ENCODE measurements at places on chromosomes 13 and 19.

DNA sequence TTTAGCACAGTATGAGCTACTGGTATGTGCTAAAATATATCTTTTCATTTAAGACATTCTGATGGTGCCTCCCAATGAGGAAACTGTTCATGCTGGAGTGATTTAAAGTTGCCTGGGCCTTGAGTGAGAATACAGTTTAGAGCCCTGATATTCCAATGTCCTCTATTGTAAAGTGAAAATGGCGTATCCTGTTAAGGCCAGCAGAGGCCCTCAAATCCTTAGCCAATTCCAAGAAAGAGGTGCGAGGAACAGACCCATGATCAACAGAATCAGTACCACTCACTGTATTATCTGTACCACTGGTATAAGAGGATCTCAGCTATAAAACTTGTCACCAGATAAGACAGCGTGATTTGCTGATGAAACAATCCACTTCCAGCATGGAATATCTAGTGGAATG lies 273.1 kb upstream of the SLITRK5 start:
- no peak for DNase-seq

DNA sequence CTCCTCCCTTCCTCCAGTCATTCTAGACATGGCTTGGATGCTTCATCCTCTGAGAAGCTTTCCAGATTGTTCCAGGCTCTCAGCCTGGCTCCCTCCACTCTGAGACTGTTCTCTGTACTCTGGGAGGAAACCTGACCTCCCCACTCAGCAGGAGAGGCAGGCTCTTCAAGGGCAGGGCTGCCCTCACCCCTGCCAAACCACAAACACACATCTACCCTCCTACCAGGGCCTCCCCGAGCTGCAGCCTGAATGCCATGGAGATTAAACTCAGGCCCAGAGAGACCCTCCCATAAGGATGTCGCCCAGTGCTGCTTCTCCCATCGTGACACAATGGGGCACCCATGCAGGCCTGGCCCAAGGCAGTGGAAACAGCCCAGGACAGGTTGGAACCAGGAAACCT lies 16.2 kb downstream of the NUMBL start:
- no peak for DNase-seq

- DNase-seq: no peak
Measured at GRCh38 chr19:31370216-31370615, 21.0 kb upstream of the TSHZ3 start.

- peak; percentile 48 for DNase-seq
Measured at GRCh38 chr19:49895566-49896297, 955 bp downstream of the IL4I1 start.

DNA sequence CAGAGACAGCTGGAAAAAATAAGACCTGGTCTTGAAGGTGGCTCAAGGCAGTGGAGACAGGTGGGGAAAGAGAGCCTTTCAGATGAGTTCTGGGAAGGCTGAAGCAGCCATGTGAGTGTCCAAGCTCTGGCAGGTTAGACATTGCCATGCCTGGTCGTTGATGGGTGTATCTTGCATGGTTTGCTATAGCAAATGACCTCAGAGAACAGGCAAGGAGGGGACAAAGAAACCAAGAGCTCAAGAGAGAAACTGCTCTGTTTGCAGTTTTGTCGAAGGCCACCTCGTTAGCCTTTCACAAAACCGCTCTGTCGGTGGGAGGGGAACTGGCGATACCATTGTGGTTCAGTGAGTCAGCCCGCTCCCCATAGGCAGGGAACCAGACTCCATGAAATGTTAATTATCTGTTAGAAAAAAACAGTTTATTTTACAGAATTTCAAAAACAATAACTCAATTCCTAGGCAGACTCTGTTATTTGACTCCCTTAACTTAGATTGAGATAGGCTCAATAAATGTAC lies 82.8 kb upstream of the ARGLU1 start:
- no peak for DNase-seq

DNA sequence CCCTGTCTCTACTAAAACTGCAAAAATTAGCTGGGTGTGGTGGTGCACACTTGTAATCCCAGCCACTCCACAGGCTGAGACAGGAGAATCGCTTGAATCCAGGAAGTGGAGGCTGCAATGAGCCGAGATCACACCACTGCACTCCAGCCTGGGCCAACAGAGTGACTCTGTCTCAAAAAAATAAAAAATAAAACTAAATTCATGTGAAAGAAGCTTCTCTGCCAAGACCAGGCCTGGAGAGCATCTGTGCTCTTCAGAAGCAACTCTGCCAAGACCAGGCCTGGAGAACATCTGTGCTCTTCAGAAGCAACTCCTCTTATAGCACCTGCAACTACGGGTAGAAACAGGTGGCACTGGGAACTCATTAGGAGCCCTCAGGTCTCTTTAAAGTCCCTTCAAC lies 37.7 kb downstream of the CRYL1 start:
- DNase-seq: no peak

GRCh38 chr19:57437931-57438330 lies 2.8 kb downstream of the ZNF749 start:
- DNase-seq: no peak

DNA sequence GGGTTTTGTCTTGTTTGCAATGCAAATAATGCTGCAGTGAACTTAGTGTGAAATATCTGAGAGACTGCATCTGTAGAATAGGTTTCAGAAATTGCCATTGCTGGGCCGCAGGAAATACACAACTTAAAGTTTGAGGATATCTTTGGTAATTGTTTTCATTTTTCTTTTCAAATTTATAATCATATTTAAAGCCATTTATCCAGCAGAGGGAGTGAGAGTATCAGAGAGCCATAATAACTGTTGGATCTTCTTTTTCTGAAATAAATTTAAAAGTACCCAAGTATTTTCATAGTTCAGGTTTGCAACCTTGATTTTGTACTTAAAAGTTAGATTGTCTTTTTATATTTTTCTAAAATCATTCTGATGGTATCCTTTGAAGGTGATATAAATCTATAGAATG lies 99.4 kb downstream of the ZMYM2 start:
- DNase-seq: no peak

DNA sequence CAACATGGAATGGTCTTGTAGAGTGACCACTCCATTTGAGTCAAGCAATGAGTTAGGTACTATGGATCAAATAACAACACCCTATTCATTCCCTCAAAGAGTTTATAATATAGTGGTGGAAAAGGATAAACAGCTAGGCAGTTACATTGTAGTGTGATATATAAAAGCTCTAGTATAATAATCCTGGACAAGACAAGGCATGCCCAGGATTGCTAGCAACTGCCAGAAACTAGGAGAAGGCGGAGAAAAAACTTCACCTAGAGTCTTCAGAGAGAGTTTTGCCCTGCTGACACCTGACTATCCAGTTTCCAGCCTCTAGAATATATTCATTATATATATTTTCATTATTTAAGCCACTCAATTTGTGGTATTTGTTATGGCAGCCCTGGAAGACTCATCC lies 530.6 kb downstream of the KLF12 start:
- no peak for DNase-seq

DNA sequence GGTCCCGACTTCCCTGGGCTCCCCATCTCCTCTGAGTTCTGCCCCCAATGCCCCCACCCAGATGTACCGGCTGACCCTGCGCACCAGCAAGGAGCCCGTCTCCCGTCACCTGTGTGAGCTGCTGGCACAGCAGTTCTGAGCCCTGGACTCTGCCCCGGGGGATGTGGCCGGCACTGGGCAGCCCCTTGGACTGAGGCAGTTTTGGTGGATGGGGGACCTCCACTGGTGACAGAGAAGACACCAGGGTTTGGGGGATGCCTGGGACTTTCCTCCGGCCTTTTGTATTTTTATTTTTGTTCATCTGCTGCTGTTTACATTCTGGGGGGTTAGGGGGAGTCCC lies 6.5 kb downstream of the FUZ start:
- DNase-seq: no peak

- DNase-seq: no peak
Measured at GRCh38 chr19:45469945-45470761, 2.4 kb downstream of the FOSB start.

GRCh38 chr13:48487968-48488367 lies 44.9 kb downstream of the RCBTB2 start:
- no peak for DNase-seq

DNA sequence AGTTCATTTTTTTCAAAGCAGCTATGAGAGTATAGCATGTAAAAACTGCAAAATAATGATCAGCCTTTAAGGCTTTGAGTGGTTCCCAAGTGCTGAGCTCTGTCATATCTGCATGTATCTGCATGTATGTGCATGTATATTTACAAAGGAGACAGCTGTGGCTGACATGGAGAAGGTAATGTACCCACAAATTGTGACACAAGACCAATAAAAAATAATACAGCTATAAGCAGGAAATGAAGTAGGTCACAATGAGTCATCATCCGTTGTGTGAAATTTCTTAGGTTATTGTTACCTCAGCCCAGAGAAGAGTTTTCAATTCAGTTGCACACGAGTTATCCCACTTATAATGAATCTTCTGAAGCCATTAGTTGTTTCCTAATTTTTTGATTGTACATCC lies 60.9 kb upstream of the MED4 start:
- DNase-seq: no peak

DNA sequence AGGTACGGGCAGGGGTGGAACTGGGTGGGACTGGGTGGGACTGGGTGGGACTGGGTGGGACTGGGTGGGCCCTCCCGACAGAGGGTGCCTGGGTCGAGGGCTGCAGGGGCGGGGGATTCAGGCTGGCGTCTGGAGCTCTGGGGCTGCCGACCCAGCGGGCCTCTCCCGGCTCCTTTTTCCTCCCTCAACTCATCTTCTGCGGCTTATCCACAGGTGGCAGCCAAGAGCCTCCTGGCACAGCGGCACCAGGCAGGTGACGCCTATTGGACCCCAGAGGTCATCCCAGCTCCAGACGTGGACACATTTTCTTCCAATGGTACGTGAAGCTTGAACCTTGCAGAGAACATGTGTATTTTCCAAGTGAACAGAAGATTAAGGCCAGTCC lies 533 bp downstream of the ZNF544 start:
- no peak for DNase-seq

GRCh38 chr19:45668342-45668871 lies 386 bp downstream of the GIPR start:
- DNase-seq: peak; percentile 53

GRCh38 chr19:18147396-18147795 lies 5.6 kb upstream of the PIK3R2 start:
- no peak for DNase-seq

GRCh38 chr19:16380314-16380695 lies 55.7 kb downstream of the KLF2 start:
- DNase-seq: no peak

GRCh38 chr13:28333204-28333881 lies 161.6 kb downstream of the FLT1 start:
- no peak for DNase-seq

DNA sequence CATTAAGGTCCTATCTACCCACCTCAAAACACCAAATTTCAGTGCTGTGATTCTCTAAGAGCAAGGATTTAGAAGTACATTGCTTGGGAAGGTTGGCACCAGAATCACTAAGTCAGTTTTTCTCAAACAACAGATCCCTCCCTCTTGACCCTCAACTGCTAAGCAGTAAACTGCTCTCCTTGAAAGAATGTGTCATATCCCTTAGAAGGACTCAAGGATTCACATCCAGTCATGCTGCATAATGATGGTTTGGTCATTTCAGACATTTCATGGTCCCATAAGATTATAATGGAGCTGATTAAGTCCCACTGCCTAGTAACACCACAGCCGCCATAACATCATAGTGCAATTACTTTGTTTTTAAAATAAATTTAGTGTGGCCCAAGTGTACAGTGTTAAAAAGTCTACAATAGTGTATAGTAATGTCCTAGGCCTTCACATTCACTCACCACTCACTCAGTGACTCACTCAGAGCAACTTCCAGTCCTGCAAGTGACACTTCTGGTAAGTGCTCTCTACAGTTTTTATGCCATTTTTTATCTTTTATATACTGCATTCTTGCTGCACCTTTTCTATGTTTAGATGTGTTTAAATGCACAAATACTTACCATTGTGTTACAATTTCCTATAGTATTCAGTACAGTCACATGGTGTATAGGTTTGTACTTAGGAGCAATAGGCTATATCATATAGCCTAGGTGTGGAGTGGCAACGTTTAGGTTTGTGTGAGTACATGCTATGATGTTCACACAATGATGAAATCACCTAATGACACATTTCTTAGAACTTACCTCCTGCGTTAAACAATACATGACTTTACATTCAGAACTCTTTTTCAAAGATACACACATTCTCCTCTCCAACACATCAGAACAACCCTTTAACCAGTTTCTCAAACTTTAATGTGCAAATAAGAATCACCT lies 15.7 kb upstream of the CCDC169 start:
- no peak for DNase-seq

DNA sequence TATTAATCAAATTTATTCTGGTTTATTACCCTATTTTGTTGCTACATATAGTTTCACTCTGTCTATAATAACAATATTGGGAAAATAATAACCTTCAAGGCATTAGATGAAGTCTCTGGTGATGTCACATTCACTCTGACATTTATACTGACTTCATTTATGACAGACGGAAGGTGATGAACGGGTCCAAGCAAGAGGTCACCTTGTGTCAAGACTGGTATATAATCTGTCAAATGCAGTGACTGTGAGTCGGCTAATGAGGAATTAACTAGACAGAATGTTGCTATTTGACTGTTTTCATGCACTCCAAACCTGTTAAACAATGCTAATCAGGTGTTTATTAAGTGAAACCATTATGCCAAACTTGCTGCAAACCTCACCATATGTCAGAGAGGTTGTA lies 800.5 kb upstream of the KLHL1 start:
- no peak for DNase-seq

DNA sequence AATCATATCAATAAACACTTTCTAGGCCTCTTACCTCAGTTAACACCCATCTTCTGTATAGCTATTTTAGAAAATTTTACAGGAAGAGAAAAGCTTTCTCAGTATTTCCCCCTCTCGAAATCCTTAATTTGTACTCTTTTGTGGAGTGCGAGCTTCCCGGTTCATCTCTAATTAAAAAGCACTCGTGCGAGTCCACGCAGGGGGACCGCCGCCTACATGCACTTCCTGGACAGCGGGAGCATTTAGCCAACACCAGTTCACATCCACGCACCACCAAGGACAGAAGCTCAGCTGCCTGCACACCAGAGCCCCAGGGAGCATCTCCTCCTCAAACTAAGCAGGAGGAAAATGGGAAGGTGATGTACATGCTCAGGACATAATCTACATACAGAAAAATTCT lies 60.0 kb downstream of the RASA3 start:
- DNase-seq: no peak

- DNase-seq: no peak
Measured at GRCh38 chr19:29006057-29006735, 206.8 kb downstream of the UQCRFS1 start.

DNA sequence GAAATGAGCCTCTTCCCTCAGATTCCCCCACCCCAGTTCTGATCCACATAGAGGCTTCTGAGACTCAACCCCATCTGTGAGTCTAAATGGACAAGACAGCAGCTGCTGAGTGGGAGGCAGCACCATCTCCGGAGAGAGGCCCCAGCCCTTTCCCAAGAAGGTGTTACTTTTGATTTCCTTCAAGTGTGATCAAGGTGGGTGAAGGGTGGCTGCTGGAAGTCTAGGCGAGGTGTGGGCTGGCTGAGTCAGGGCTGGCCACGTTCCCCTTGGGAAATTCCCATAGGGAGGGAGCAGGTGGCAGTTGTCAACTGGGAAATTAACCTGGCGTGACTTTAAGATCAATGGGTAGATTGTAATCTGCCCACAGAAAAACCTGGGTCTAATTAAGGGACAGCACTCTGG lies 148.0 kb downstream of the FOXO1 start:
- peak; percentile 47 for DNase-seq

GRCh38 chr13:53020764-53021335 lies 7.8 kb upstream of the OLFM4 start:
- no peak for DNase-seq

Data from GM10248 (cell line).